ENCODE measurements at places on chromosomes 12 and 14. TPM values are rescaled to one million over a fixed set of nuclear protein-coding genes. Genes with fewer than 3 reads are reported as not detected.

AMN gene
- 0.72 TPM for total RNA-seq

FOXG1 gene
- not detected for total RNA-seq

HOXC4 gene
- 1.0 TPM for total RNA-seq

KRT75 gene
- total RNA-seq, result not detected

EPYC gene
- total RNA-seq, result not detected
